ENCODE measurements at places on chromosomes 12 and 14. TPM values are rescaled to one million over a fixed set of nuclear protein-coding genes. Genes with fewer than 3 reads are reported as not detected.

ENDOU gene
- not detected for total RNA-seq

GRCh38 chr12:49706351-49707127 is 666 bp downstream of the FMNL3 start:
- DNase-seq: peak; percentile 52

GRCh38 chr12:100448656-100449055 is 25.0 kb upstream of the NR1H4 start:
- no peak for DNase-seq

DNA sequence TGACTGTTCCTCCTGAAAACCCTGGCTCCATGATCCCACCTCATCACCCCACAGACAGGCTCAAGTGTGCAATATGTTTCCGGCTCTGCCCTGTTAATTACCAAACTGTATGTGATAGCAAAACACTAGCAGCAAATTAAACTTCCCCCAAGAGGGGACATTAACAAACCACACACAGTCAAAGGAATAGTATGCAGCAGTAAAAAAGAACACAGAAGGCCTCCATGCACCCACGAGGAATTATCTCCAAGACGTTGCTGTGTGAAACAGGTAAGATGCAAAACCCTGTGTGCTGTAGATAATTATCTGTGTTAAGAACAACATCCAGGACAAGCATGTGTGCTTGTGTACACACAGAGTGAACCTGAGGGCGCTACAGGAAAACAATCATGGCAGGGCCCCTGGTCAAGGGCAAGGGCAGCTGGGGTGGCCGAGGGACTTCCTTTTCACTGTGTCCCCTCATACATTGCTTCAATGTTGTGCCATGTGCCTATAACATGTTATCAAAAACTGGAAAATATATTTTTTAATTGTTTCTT is 35.8 kb downstream of the ITPK1 start:
- DNase-seq: no peak

GRCh38 chr12:95942524-95943329 is at the start of gene CCDC38:
Gene CCDC38 (minus strand): TSS chr12:95942614. CDS start chr12:95936509, 6,105 bp downstream.
- DNase-seq: peak; percentile 92

- no peak for DNase-seq
Observed at GRCh38 chr12:39852346-39852745, 232.7 kb upstream of the ABCD2 start.

RASAL1 gene
- total RNA-seq: not detected

GRCh38 chr12:67773896-67774295 is 125.4 kb downstream of the DYRK2 start:
- DNase-seq: no peak

DNA sequence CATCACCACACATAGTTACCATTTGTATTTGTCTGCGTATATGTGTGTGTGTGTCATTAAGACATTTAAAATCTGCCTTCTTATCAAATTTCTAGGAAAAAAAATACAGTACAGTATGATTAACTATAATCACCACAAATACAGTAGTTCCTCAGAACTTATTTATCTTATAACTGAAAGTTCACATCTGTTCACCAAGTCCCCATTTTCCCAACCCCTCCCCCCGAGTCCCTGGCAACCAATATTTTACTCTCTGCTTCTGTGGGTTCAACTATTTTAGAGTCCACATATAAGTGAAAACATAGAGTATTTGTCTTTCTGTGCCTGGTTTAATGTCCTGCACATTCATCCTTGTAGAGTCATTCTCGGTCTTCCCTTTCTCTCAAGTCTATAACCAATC is 12.3 kb downstream of the CAPS2 start:
- no peak for DNase-seq

GRCh38 chr14:55832974-55833373 is 253.0 kb downstream of the KTN1 start:
- no peak for DNase-seq

GRCh38 chr12:11862798-11863197 is 207.9 kb upstream of the BCL2L14 start:
- DNase-seq: no peak

DNA sequence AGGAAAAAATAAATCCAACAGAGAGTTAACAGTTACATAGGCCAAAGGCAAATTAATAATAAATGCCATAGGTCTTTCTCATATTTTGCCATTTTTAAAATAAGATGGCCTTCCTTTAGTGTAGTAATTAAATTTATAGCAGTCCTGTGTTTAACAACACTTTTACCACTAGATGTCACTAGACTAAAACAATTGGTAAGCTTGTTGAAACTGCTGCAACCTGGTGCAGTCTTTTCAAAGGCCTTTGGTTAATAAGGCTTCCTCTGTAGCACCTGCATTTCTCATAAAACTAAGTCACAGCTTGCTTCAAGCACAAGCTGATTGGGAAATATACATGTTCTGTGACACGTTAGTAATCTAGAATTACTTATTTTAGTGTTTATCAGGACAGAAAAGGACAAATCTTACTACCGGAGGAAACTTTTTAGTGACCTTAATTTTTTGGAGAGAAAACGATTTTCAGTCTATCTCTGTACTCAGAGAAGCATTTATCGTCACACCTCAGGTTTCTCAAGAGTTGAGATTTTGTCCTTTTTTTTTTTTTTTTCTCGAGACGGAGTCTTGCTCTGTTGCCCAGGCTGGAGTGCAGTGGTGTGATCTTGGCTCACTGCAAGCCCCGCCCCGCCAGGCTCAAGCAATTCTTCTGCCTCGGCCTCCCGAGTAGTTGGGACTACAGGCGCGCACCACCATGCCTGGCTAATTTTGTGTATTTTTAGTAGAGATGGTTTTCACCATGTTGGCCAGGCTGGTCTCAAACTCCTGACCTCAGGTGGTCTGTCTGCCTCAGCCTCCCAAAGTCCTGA is 20.0 kb downstream of the BORCS5 start:
- peak; percentile 51 for DNase-seq

GRCh38 chr12:43008953-43009845 is 419.7 kb upstream of the PRICKLE1 start:
- no peak for DNase-seq

DNA sequence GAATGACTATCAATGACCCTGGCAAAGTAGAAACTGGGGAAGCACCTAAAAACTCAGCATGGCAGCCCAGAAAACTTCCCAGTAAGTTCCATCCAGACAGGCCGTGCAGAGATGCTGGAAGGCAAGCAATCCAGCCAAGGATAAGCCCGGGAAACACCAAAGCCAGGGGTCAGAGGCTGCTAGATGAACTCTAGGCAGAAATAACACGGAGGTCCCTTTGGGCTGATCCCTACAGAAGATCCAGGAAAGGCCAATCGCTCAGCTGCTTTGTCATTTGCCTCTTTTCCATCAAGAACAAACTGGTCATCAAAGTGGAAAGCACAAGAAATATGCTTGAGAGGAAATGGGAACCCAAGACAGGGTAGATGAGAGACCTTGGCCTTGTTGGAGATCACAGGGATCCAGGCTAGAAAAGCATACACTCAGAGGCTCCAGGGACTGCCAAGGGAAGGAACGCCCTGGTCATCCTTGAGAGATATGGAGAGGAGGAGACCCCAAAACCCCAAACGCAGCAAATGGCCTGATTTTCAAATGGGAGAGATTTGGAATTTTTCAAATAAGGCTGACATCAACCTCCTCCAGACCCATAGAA is 6.5 kb downstream of the KRT79 start:
- DNase-seq: no peak

GPRC5D gene
- total RNA-seq: not detected

DNA sequence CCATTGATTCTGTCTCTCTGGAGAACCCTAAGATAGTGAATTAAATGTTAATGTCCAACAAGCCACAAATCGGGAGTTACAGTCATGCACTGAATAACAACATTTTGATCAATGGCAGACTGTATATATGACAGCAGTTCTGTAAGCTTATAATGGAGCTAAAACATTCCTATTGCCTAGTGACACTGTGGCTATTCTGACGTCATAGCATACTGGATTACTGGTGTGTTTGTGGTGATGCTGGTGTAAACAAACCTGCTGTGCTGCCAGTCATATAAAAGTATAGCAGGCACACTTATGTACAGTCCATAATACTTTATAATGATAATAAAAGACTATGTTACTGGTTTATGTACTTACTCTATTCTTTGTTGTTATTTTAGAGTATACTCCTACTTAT is 56.7 kb upstream of the BICD1 start:
- no peak for DNase-seq

- DNase-seq: no peak
Observed at GRCh38 chr14:78767436-78767835, 597.3 kb downstream of the NRXN3 start.

- DNase-seq: peak; percentile 79
Observed at GRCh38 chr12:49636979-49637755, 13.8 kb downstream of the PRPF40B start.

GRCh38 chr12:118052324-118053070 is 8.5 kb downstream of the WSB2 start:
- DNase-seq: peak; percentile 49

- DNase-seq: no peak
Observed at GRCh38 chr12:16258963-16259362, 18.5 kb downstream of the SLC15A5 start.

ZNF605 gene
- total RNA-seq: 8.9 TPM

GRCh38 chr12:124564232-124564958 is 3.0 kb downstream of the NCOR2 start:
- DNase-seq: no peak

- no peak for DNase-seq
Observed at GRCh38 chr14:32202491-32202997, 525 bp downstream of the RNU6-8 start.

DNA sequence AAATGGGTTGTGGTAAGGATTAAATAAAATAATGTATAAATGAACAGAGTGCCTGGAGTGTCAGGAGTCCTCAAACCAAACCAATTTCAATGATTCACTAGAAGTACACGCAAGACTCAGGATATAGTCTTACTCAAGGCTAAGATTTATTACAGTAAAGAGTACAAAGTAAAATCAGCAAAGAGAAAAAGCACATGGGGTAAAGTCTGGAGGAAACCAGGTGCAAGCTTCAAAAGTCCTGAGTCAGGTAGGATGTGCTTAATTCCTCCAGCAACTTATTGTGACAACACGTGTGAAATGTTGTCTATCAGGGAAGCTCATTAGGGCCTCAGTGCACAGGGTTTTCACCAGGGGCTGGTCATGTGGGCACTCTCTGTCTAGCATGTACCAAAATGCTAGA is 105.8 kb upstream of the NAP1L1 start:
- no peak for DNase-seq

GRCh38 chr12:19759227-19759626 is 319.9 kb downstream of the AEBP2 start:
- DNase-seq: no peak

DNA sequence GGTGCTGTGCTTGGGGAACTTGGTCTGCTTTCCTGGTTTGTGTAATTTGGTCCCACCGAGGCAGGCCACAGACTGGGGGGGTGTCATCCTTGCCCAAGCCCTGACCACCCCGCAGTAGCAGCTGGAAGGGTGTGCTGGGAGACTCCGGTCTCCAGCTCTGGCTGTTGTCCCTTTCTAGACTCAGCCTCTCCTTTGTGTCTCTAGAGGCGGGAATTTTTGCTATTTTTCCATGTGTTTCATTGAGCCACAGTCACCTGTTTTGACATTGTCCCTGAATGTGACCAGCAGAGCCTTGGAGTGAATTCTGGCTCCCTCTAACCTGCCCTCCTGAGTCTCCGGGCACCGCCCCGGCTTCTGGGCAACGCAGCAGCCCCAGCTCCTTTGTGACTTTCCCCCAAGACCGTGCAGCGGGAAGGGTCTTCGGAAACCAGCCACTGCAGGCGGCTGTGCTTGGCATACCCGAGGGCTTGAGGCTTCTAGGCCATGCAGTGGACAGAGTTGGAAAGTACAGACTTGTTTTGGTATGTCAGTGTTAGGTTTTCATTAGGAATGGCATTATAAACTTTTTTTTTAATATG is 98.6 kb downstream of the TNFAIP2 start:
- no peak for DNase-seq

- DNase-seq: no peak
Observed at GRCh38 chr14:69586404-69586803, 11.7 kb upstream of the CCDC177 start.

DNA sequence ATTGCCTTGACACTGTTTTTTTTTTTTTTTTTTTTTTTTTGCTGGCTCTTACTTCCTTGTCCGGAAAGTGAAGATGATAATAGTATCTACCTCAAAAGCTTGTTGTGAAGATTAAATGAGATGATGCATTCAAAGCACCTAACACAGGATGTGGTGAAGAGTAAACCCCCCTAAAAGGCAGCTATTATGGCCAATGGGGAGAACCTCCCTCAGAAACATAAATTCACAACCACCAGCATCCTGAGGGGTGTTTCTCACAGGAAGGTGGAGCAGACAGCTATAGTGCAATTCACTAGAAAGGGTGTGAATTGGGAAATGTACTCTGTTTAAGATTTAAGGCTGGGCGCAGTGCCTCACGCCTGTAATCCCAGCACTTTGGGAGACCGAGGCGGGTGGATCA is 85.4 kb upstream of the CRY1 start:
- peak; percentile 41 for DNase-seq

- DNase-seq: no peak
Observed at GRCh38 chr14:91062600-91062999, 2.2 kb upstream of the RPS6KA5 start.

- DNase-seq: peak; percentile 72
Observed at GRCh38 chr12:89542912-89543592, 17.2 kb upstream of the POC1B start.

OR6C6 gene
- not detected for total RNA-seq

DHRS2 gene
- 2.7 TPM for total RNA-seq

KCNC2 gene
- not detected for total RNA-seq

- peak; percentile 88 for DNase-seq
Observed at GRCh38 chr14:76926521-76927251, 100.5 kb downstream of the LRRC74A start.

DNA sequence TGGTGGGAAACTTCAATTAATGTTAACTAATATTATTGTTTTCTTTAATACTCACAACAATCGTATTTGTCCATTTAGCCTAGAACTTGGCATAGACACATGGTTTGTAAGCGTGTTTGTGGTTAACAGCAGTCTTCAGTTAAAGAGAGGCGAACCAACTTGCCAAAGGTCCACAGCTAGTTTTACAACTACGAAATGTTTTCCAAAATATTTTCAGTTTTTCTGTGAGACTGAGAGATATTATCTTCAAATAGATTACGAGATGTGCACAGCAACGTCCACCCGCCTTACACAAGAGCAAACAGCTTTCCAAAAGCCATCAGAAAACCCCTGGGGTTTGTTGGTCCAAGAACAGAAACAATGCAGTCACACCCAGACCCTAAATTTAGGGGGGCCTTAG is 58.6 kb upstream of the RASSF3 start:
- no peak for DNase-seq

WSCD2 gene
- total RNA-seq: not detected

INHBC gene
- not detected for total RNA-seq

MIPOL1 gene
- total RNA-seq: not detected

- DNase-seq: peak; percentile 74
Observed at GRCh38 chr14:35333797-35334743, 41.9 kb downstream of the PSMA6 start.

KRT79 gene
- total RNA-seq: 0.23 TPM
